Activated T-helper 2 cell treated with anti-CD3 and anti-CD28 coated beads, Interferon-gamma antibody, Interleukin-2, Interleukin-4, amounts not matched to agents 10 μg/mL and 5 μg/mL and 100 μg/mL, durations not matched to agents 14 hours and 24 hours and 36 hours (primary cell): ENCODE measurements at places on chromosomes 12 and 14.

DNA sequence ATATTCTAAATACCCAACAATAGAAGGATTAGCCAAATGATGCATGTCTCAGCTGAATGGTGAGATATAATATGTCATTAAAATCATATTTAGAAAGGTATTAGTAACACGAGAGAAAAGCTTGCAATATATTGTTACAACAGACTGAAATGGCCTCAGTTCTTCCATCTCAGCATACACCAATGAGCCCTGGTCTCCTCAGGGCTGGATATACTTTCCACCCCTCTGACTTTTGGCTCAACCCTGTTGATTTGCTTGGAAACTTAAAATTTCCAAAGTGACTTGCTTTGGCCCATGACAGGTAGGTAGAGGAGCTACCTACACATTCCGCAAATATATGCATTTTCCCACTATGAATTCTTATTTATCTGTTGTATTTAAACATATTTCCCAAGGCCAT lies 908.1 kb upstream of the TMEM132C start:
- DNase-seq: no peak

DNA sequence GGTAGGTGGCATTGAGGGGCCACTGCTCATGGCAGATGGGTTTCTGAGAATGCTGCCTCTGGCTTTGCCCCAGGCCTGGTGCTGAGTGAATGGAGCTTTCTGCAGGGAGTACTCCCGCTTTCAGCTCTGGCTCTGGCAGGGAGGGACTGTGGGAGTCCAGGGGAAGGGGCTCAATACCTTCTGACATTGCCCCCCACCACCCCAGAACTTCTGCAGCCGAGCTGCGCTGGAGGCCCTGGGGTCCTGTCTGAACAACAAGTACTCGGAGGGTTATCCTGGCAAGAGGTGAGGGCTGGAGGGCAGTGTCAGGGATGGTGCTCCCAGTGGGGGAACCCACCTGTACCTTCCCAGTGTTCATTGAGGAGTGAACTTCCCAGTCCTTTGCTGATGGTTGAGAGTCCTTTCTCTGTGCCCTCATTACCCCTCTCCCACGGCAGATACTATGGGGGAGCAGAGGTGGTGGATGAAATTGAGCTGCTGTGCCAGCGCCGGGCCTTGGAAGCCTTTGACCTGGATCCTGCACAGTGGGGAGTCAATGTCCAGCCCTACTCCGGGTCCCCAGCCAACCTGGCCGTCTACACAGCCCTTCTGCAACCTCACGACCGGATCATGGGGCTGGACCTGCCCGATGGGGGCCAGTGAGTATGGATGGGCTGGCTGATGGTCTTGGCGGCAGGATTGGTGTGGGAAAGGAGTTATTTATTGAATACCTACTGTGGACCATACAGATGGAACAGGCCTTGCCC lies 1.9 kb downstream of the SHMT2 start:
- no peak for DNase-seq

GRCh38 chr14:104731320-104732294 lies 7.6 kb downstream of the ADSS1 start:
- no peak for DNase-seq

GRCh38 chr14:49950275-49951228 lies 57.7 kb downstream of the ARF6 start:
- no peak for DNase-seq

- DNase-seq: no peak
These were observed 334.8 kb upstream of the RGS6 start for GRCh38 chr14:71597287-71597920.

DNA sequence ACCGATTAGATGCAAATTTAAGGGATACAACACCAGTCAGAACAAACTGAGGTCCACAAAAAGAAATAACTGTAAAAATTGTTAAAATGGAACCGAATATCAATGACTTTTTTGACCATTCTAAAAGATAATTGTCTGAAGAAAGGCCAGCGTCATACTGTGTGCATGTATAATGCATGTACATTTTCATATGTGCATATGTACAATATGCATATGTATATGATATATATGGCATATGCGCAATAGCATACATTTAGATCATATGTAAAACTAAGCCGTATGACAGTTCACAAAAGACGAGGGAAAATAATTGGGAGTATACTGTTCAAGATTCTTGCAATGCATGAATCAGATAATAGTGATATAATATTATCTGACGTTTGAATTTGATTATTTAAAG lies 475.8 kb upstream of the TMEM132C start:
- DNase-seq: no peak

DNA sequence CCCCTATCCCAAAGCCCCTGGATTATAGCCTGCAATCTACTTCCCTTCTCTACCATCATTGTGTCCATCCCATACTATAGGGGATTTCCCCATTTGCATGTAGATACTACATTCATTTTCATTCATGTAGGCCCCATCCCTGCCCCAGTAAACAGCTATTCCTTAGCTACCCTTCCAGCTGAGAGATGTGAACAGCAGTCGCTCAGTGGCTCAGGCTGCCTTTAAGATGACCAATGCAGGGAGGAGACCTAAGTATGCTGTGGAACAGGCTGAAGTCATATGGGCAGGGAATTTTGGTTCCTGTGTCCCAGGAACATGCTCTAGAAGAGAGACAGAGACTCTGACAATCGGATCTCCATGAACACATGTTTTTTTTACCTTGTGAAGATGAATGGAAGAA lies 481.2 kb upstream of the SYT1 start:
- DNase-seq: no peak

GRCh38 chr12:3326156-3326849 lies 164.7 kb upstream of the PRMT8 start:
- DNase-seq: no peak

- DNase-seq: no peak
These were observed 259.0 kb upstream of the E2F7 start for GRCh38 chr12:77324416-77324762.

DNA sequence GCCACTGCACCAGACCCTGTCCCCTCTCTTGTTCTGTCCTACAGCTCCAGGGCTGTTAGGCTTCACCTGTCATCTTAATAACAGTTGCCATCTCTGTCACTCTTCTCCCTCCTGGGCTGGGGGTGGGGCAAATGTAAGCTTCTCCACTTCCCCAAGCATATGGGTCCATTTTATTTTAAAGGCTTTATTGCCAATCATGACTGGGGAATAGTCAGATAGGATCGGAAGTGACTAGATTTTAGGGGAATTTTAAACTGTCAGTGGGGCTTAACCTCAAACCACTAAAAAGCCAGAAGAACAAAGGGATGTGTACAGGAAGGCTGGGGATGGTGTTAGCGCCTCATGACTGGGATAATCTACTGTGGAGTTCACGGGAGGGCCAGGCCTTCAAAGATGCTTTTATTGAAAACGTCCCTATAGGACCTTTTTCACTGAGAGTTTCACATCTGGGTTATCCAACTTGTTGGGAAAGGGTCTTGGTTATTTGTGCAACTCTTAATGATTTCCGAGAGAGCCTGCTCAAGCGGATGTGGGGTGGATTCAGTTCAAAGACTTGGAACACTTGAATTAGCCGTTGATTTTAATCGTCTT lies 41.6 kb downstream of the CHST11 start:
- DNase-seq: no peak

DNA sequence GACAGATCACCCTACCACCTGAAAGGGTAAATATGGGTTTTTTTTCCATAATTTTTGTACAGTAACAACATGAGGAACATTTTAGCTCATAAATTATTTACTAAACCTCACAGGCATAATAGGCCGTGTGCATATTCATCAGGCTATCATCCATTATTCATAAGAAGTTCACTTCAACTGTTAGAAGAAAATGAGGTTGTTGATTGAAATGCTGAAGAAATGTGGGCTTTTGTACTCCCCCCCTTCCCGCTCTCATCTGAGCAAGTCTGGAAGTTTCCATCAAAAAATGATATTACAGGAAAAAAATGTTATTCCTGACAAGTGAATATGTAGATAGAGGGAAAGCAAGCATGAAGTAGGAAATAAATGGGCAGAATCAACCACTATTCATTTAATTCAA lies 7.9 kb upstream of the POU6F1 start:
- DNase-seq: no peak

DNA sequence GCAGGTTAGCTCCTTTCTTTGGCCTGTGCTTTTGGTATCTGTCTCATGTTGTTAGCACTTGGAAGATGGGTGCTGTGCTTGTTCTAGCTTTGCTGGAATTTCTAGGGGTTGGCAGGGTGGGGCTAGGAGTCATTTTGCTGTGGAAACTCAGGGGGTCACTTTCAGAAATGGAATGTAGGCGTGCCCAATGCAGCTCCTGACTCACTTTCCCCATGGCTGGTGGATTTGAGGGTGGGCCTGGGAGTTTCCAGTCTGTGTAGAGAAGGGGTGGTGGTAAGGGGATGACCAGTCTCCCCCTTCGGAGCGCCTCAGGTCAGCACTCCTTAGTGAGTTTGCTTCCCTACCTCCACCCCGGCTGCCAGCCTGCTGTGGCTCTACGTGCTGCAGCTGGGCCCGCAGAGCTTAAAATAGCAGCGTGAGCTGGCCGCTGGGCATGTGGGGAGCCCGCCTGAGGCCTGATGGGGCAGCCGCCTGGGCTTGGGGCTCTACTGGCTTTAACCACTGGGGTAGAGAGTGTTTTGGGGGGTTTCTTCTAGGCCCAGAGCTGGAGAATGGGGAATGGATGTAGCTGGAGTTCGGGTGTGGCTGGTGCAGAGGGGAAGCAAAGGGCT lies 108.2 kb downstream of the TSPAN9 start:
- no peak for DNase-seq

- DNase-seq: no peak
These were observed 17.8 kb downstream of the AK7 start for GRCh38 chr14:96409701-96410100.

- DNase-seq: no peak
These were observed 25.0 kb downstream of the NTF3 start for GRCh38 chr12:5456906-5457305.

GRCh38 chr12:90071996-90072395 lies 363.4 kb upstream of the ATP2B1 start:
- DNase-seq: no peak

DNA sequence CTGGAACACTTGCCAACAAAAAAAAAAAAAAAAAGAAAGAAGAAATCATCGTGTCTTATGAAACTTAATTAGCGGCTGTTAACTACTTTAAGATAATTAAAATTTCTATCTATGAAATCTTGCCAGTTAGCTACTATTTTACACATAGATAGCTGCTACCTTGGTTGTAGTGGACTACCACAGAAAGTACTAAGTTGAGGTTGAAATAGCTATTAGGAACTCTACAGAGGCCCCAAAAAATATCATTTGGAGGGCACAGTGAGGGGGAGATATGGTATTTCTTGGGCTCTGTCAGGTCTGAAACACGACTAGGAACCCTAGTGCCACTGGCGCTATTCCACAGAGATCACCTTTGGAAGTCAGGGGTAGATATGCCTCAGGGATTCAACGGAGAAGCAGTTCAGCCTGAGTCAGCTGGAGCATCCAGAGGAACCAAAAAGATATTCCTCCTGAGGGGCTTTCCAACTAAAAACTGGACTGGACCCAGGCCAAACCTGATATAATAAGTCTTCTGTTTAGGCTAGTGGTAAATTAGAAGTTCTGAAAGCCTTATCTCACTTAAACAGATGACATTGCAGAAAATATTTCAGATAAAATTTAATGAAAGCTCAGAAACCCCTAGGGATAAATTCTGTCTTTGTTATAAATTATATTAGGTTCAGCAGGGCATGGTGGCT lies 126.1 kb downstream of the EPS8 start:
- no peak for DNase-seq

- no peak for DNase-seq
These were observed 1.8 kb upstream of the TMEM19 start for GRCh38 chr12:71684081-71684480.

DNA sequence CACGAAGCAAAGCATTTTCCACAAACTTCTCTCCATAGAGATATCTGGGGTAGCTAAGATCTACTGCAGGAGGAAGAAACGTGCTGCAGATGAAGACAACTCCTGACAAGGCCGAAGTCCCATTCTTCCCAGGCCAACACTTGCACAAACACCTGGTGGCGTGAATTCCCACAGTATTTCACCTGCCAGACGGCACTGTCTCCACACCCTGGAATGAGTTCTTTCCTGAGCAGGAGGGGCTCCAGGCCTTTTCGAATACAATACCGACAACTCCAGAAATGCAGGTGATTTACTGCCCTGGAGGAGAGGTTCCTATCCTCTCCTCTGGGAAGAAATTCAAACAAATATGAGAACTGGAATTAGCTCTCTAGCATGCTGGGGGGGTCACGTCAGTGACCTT lies 179.9 kb downstream of the MON2 start:
- no peak for DNase-seq

- DNase-seq: no peak
These were observed 27.5 kb downstream of the ADGRD1 start for GRCh38 chr12:130981074-130981742.

DNA sequence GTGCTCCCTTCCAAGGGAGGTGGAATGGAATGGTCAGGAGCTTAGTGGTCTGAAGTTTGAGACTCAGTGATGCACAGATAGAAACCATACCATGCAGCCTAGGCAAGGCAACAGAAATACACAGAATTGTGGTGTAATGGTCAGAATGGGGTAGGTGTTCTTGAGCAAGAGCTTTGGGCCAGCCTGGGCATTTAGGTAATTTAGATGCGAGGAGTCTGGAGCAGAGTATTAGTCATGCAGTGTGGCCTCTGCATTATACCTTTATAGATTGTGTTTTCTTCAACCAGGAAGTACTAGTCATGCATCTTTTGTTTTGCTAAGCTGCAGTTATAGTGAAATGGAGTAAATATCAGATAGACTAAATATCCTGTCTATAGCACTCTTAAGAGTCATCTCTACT lies 118.3 kb downstream of the DAAM1 start:
- no peak for DNase-seq

DNA sequence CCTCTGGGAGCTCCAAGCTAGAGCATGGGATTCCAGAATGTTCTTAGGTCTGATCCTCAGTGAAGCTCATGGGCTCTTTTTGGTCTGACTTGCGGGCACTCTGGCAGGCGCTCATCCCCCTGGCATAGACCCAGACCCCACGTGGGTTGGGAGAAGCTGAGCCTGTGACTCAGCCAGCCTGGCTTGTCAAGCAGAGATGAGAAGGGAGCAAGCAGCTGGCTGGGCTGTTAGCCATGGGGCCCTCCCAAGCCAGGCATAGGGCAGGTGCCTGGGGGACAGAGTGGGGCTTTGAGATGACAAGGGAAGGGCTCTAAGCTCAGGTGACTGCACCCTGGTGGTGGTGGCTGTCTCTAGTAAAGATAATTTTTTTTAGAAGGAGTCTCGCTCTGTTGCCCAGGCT lies 80.3 kb upstream of the NOS1 start:
- no peak for DNase-seq

DNA sequence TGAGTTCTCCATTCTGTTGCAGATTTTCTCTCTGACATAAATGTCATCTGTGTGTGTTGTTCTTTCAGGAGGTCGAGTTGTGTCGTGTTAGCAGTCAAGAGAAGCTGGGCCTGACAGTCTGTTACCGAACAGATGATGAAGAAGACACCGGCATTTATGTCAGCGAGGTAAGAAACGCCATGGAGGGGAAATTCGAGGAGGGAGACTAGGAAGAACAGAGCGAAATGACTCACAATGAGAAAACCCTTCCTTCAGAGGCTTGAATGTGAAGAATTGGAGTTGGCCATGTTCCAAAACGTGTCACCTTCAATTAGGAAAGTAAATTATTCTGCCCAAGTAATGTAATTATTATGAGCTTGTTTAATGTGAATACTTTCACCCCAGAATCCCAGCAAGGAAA lies 364.5 kb downstream of the PDZRN4 start:
- DNase-seq: no peak

- no peak for DNase-seq
These were observed 15.8 kb downstream of the TMEM229B start for GRCh38 chr14:67472726-67473125.

- DNase-seq: no peak
These were observed 20.5 kb downstream of the BTBD6 start for GRCh38 chr14:105268736-105269354.
